ENCODE measurements at places on chromosomes 6 and 20.
A peak's percentile ranks its signal among the peaks of the same experiment; 100 is the strongest.

DNA sequence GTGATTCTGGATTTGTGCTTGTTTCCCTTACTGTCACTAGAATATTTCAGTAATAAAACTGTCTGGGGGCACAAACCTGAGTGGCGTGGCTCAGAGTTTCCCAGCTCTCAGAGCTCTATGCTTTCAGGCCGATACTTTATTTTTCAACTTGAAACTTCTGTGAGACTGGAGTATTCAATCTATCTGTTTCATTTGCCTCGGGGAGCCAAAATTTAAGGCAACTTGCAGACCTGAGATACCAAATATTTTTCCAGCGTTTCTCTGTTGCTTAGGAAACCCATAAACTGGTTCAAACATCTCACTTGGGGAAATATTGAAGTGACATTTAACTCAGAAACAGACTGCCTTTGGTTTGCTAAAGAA, 74.7 kb downstream of the SOBP start:
- DNase-seq: no peak

- DNase-seq: no peak
These were observed 348.9 kb upstream of the ZFP64 start for GRCh38 chr20:52540509-52540908.

GRCh38 chr20:12847872-12848271, 160.9 kb upstream of the SPTLC3 start:
- no peak for DNase-seq

- no peak for DNase-seq
These were observed 86.8 kb downstream of the GJA1 start for GRCh38 chr6:121522265-121522664.

- no peak for DNase-seq
These were observed 93.7 kb downstream of the DST start for GRCh38 chr6:56549014-56549413.

- no peak for DNase-seq
These were observed at the start of the genes DUSP15 and TTLL9 for GRCh38 chr20:31869942-31870725. Gene DUSP15 (minus strand): TSS chr20:31870527. CDS start chr20:31870337, 190 bp downstream. Gene TTLL9 (plus strand): TSS chr20:31870634. CDS start chr20:31871127, 493 bp downstream.

- no peak for DNase-seq
These were observed 272.8 kb upstream of the SLC35B3 start for GRCh38 chr6:8707956-8708772.

DNA sequence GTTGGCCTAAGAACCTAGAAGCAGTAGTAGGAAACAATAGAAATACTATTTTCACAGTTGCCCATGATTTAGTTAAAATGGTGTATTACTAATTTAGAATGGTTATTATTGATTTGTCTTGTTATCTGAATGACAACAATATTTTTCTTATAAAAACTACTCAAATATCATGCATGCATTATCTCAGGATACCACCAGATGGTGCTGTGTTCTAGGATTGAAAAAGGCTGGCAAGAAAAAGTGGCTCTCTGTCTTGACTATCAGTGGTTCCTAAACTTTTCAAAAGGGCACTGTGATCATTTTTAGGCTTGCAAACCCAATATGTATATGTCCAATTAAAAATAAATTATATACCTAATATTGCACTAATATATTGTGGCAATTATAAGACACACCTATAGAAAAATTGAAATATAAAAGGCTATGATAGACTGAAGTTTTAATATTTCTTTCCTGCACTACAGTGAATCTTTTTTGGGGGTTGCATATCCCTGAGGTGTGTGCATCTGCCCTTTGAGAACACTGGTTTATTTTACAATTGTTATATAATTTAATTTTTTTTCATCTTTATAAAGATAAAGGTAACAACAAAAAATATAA, 131.7 kb upstream of the MLIP start:
- DNase-seq: peak; percentile 43

DNA sequence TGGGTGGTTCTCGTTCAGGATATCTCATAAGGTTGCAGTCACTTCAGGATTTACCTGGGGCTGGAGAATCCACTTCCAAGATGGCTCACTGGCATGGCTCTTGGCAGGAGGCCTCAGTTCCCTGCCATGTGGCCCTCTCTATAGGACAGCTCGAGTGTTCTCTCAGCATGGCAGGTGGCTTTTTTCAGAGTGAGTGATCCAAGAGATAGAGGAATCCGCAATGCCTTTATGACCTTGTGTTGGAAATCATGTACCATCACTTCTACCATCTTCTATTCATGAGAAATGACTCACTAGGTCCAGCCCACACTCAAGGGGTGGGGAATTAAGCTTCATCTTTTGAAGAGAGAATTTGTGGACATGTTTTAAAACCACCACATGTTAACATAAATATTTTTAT, 37.8 kb downstream of the PPP1R16B start:
- peak; percentile 68 for DNase-seq

DNA sequence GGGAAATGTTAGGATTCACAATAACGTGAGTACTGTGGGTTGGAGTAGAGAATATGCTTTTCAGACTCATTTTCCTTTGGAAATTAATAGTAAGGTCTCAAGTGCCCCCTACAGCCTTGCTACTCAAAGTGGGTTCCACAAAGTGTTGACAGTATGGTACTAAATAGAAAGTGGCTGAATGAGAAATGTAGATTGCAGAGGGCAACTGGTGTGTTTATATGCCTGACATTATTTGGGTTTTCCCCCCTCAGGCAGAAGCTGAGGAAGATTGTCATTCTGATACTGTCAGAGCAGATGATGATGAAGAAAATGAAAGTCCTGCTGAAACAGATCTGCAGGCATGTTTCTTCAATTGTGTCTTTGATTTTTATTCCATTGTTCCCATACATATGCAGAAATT, 5.6 kb downstream of the FBXO9 start:
- peak; percentile 76 for DNase-seq

GRCh38 chr6:110512991-110513390, 36.6 kb upstream of the SLC22A16 start:
- DNase-seq: no peak

DNA sequence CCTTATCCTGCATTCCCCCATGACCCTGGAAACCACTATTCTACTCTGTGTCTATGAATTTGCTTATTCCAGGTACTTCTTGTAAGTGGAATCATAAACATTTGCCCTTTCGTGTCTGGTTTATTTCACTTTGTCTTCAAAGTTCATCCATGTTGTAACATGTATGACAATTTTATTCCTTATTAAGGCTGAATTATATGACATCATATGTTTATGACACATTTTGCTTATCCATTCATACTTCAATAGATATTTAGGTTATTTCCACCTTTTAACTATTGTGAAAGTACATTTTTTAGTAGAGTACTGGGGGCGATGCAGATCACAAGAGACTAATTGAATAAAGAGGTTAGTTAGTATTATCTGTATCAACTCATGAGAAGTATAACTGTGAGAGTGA, 591.6 kb downstream of the UTRN start:
- DNase-seq: no peak

DNA sequence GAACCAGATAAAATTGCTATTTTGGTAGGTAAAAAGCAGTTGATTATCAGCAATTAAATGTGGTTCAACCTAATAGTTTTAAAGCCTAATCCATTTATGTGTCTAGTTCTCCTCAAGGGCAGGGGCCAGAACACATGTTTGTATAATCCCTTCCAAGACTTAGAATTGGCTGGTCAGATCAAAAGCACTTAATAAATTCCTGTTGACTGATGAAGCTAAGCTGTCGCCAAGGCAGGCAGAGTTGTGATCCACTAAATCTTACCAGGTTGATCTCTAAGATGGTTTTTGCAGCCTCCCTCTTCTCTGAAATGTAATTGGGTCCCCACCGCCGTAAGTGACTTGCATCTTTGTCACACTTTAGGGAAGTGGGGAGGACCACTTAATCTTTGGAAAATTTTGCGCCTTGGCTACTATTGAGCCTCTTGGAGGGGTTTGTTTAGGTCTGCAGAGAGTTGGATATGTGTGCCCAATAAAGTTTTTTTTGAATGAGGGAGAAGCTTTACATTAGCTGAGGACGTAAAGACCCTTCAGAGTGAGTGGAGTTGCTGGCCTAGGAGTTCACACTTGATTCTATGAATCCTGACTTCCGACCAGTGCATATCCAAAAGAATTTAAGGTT, 65.9 kb downstream of the PHF20 start:
- no peak for DNase-seq

DNA sequence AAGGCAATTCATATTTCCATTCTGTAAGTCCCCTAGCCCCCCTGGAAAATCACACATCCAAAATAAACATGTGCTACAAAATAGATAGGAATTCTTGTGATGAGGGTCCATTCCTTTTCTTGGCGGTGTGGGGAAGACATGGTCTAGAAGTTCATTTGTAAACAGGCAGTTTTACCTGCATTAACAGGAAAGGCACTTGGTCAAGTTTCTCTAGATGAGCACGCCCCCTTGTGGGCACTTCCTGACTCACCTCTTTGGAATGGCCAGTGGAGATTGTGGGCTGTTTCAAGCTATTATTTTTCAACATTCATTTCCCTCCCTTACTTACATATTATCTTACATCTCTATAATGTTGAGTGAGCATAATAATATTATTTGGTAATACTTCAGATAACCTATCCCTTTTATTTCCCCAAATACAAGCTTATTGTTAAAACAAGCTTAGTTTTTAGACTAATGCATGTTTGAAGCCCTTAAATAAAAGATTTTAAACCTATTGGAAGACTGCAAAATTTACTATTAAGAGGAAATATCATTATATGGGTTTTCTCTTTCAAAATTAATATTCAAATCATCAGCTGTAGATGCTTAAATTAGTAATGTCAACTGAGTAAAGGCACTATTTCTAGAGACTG, 92.1 kb downstream of the TASP1 start:
- peak; percentile 65 for DNase-seq

GRCh38 chr6:69974193-69974592, 107.8 kb downstream of the COL19A1 start:
- no peak for DNase-seq

- no peak for DNase-seq
These were observed 23.0 kb upstream of the RBPJL start for GRCh38 chr20:45283551-45284057.

DNA sequence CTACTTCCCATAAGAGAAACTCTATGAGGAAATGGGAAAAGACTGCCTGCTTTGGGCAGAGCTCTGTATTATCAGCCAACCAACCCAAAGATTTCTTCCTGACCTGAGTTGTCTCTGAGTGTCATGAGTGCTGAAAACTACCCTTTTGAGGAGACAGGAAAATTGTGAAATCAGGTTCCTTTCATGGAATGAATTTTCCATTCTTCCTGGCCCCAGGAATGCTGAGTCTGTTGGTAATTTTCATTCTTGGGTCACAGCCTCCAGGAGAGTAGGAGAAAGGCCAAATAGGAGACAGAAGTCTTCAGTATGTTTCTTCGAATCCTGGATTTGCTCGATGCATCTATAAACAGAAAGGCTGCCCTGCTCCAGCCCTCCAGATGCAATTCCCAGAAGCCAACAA, 53.6 kb downstream of the SCML4 start:
- no peak for DNase-seq

- no peak for DNase-seq
These were observed 957.1 kb upstream of the EYS start for GRCh38 chr6:66664112-66664511.

GRCh38 chr20:59925899-59926298, 7.5 kb downstream of the SYCP2 start:
- no peak for DNase-seq

DNA sequence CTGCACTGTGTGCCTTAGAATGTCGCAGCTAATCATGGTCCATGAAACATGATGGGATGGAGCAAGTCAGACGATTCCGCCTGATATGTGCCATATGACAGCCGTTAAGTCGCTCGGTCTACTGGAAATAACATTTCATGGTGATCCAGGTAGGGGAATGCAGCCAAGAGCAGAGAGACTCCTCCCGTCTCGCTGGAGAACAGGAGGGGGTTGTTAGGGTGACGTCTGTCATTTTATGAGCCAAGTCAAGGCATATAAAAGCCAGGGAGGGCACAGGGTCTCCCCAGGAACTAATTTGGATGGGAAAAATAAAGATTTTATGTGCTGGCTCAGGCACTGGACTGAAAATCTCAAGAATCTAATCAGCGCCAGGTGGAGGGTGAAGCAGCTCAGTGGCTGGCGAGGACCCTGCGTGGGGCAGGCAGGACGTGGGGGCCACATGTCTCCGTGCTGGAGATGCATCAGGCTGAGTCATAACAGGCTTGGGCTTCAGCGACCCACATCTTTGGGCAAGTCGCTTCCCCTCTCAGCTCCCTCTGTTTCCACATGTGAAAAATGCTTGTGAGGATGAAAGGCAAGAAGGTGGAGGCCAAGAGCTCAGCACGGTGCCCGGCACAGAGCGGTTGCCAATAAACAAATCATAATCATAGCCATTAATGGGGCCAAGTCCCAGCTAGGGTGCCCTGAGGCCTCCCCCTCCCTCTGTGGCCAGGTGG, 234.6 kb downstream of the ANKRD60 start:
- no peak for DNase-seq

DNA sequence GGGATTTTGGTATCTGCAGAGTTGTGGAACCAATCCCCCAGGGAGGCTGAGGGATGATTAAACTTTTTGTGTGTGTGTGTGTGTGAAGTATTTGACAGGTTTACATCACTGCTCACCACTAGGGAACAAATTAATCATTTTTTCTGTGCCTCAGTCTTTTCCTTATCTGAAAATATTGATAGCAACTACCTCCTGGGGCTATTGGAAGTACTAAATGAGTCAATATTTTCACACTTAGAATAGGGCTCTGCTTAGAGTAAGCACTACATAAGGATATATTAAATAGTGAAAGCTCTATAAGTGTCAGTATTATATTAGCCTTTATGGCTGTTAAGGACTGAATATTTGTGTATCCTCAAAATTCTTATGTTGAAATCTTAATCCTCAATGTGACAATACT, 155.2 kb upstream of the UST start:
- peak; percentile 16 for DNase-seq

- DNase-seq: peak; percentile 37
These were observed 203.6 kb upstream of the GMDS start for GRCh38 chr6:2448826-2449571.

- no peak for DNase-seq
These were observed 129.4 kb upstream of the AFDN start for GRCh38 chr6:167697316-167697715.

- no peak for DNase-seq
These were observed 106.6 kb upstream of the NRSN1 start for GRCh38 chr6:24019393-24019792.

- peak; percentile 92 for DNase-seq
These were observed at the start of gene SYTL3 for GRCh38 chr6:158649289-158650143. Gene SYTL3 (plus strand): TSS chr6:158650054. CDS start chr6:158663269, 13,215 bp downstream.

GRCh38 chr6:49325891-49326290, 137.2 kb downstream of the MMUT start:
- no peak for DNase-seq

GRCh38 chr6:147837540-147837939, 329.1 kb downstream of the SAMD5 start:
- no peak for DNase-seq

- no peak for DNase-seq
These were observed 22.7 kb upstream of the HLA-DQA1 start for GRCh38 chr6:32614366-32615081.

GRCh38 chr6:53643481-53643965, 22.0 kb downstream of the KLHL31 start:
- DNase-seq: no peak

- DNase-seq: no peak
These were observed 347.8 kb downstream of the CDKAL1 start for GRCh38 chr6:20882014-20882413.

GRCh38 chr6:146914489-146915483, 289.4 kb upstream of the STXBP5 start:
- DNase-seq: no peak

- DNase-seq: no peak
These were observed 106.3 kb downstream of the STXBP5 start for GRCh38 chr6:147310521-147310920.

GRCh38 chr6:113570641-113571040, 286.5 kb upstream of the MARCKS start:
- DNase-seq: no peak

- DNase-seq: no peak
These were observed 44.6 kb upstream of the NT5E start for GRCh38 chr6:85405175-85405852.

- peak; percentile 45 for DNase-seq
These were observed 19.6 kb downstream of the RRBP1 start for GRCh38 chr20:17662333-17663039.
